Left renal cortex interstitium (tissue), 4 donors: ENCODE measurements at places on chromosomes 2 and 18. TPM values are rescaled to one million over a fixed set of nuclear protein-coding genes. Genes with fewer than 3 reads are reported as not detected.
A peak's percentile ranks its signal among the peaks of the same experiment; 100 is the strongest.

DNA sequence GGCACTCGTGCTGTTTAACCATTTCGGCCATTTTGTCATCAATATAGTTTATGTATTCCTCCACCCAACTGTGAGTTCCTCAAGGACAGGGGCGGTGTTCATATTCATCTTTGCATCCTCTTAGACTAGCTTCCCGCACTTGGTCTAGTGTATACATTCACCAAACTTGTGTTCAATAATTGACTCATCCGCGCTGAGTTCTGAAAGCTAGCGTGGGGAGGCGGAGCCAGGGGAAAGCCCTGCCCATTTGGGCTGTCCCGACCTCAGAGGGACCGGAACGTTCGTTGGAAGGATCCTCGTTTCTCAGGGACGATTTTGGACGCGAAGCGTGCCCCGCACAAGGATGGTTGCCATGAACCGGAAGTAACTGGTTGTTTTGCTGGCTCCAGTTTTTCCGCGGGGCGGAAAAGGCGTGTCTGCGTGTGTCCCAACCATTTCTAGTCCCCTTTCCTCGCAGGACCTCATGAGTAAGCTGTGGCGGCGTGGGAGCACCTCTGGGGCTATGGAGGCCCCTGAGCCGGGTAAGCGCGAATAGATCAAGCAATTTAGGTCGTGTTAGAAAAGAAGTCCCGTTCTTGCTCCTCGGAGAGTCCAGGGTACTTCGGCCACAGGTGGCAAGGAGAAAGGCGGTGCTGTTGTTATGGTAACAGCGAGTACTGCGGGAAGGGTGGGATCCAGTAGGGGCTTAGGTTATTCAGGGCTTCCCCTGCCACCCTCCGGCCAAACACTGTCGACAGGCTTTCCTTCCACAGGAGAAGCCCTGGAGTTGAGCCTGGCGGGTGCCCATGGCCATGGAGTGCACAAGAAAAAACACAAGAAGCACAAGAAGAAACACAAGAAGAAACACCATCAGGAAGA lies at the start of gene INO80B:
TSS of gene INO80B (plus strand) at position 434 of the 858 bp plus-strand sequence. CDS start at position 464, 30 bp downstream.
- DNase-seq: peak; percentile 96

- no peak for DNase-seq
These were observed 53.4 kb upstream of the PROKR1 start for GRCh38 chr2:68589963-68590362.

Gene CLIP4
- polyA plus RNA-seq: 16.1 TPM

GRCh38 chr18:12336887-12337286 lies 28.8 kb downstream of the TUBB6 start:
- no peak for DNase-seq

Gene EPB41L3
- 60.5 TPM for polyA plus RNA-seq
